ENCODE measurements at places on chromosomes 1 and 21.

DNA sequence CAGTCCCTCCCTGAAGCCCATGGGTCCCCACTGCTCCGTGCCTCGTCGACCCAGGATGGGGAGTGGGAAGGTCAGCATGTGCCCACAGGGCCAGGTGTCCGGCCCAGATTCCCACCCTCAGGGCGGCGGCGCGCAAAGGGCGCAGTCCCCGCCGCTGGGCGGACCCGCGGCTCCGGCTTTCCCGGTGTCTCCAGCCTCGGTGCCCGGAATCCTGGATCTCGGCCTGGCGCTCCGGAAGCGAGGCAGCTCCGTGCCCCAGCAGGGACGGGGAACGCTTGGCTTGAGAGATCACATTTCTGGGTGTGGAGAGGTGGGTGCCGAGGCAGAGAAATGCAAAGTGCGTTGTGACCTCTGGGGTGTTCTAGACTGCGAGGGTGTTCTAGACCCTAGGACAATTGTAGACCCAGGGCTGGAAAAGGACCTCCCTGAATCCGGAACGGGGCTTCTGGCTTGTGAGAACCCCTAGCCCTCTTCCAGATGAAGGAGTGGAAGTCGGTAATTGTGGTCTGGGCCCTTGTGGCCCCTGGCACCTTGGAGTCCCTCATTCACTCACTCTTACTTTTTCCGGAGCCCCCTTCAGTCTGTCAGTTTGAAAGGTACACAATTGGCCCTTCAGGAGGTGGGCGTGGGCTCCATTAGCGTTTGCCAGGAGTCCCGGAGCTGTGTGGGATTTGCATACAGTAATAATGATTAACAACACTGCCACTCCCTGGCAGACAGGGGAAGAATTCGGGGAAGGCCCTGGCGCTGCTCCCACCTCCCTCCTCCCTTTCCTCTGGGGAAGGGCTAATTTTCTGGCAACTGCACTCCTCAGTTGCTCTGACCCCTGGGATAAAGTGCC, 1.6 kb upstream of the KCND3 start:
- DNase-seq = peak; percentile 79

- DNase-seq = no peak
Observed at GRCh38 chr1:203523667-203524066, 29.7 kb downstream of the OPTC start.

GRCh38 chr1:27346991-27347624, 5.3 kb downstream of the SYTL1 start:
- no peak for DNase-seq

DNA sequence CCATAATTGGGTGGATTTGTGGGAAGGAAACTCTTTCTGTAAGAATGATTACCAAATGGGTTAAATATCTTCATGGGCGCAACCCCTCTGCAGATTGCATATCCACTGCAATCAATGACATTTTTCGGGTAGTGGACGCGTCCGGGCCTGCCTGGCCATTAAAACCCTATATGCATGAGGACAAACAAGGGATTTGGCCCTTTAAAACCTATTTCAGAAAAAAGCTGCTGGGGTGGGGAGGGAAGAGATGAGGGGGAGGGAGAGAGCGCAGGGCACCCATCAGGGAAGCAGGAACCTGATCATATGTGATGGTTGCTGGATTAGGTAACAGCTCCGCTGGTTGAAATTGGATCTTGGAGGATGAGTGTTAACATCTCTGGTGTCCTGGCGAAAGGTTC, 228.8 kb downstream of the PBX1 start:
- DNase-seq = peak; percentile 63

DNA sequence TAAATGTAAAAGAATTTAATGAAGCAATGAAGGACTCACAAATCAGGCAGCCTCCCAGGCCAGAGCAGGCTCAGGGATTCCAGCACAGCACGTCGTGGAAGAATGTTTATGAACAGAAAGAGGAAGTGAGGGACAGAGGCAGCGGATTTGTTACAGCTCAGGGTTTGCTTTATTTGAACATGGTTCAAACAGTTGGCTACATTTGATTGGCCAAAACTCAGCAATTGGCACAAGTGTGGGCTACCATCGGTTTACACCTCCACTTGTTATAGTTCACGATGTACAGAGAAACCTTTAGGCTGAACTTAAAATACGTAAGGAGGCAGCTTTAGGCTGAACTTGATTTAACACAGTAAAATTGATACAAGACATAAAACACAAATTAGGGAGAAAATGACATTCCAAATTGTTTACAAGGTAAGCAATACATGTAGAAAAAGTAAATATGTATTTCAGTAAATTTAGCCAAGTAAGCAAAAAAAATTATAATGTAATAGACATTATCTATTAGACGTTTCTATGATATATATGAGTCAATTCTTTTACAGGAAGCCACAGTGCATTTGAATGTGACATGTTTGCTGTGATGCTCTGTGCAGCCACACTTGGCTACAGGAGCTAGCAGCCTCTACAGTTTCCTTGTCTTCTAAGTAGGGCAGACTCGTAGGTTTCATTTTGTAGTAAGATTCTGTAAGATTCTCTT, 126.5 kb downstream of the ADSS2 start:
- DNase-seq = no peak

DNA sequence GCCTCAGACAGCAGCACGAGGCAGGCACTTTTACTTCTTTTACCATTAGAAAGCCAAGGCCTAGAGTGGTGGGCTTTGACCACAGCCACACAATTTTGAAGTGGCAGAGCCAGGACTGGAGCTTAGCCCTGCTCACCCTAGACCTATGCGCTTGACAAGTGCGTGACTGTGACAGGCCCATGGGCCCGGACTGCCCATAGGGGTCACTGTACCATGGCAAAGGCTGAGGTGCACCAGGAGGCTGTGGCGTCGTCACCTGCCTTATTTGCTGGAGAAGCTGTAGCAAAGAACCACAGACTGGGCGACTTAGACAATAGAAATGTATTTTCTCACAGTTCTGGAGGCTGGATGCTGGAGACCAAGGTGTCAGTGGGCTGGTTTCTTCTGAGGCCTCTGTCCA, 2.6 kb upstream of the TMEM82 start:
- DNase-seq = no peak

- no peak for DNase-seq
Observed at GRCh38 chr1:212701910-212702309, 2.3 kb upstream of the BATF3 start.

GRCh38 chr1:30253807-30254440, 469.5 kb downstream of the MATN1 start:
- no peak for DNase-seq

GRCh38 chr21:44626673-44627143, at the start of gene KRTAP10-9:
KRTAP10-9 (plus strand) TSS chr21:44627093; CDS start chr21:44627172, 79 bp downstream.
- no peak for DNase-seq
